HT-29 (cell line): ENCODE measurements at places on chromosomes 1 and 21. TPM values are rescaled to one million over a fixed set of nuclear protein-coding genes. Genes with fewer than 3 reads are reported as not detected.

The NUF2 gene
- 18.5 and 23.5 TPM in 2 replicates for total RNA-seq

The KIRREL1 gene
- total RNA-seq: 6.8 and 7.3 TPM in 2 replicates

The GJC2 gene
- total RNA-seq: 45.3 and 48.4 TPM in 2 replicates

The LIN28A gene
- not detected in 2 replicates for total RNA-seq

The MIA3 gene
- total RNA-seq: 19.0 and 38.3 TPM in 2 replicates

The XCL2 gene
- total RNA-seq: not detected in 2 replicates

The PLCH2 gene
- total RNA-seq: 3.1 and 5.3 TPM in 2 replicates

The TSSK3 gene
- total RNA-seq: 0.08 and 1.8 TPM in 2 replicates

The RGS18 gene
- total RNA-seq: not detected in 2 replicates

The AMY1A gene
- total RNA-seq: not detected in 2 replicates

The KANK4 gene
- total RNA-seq: not detected in 2 replicates

The ZNF683 gene
- total RNA-seq: not detected in 2 replicates

The ELAVL4 gene
- not detected in 2 replicates for total RNA-seq

The RCC1 gene
- 131 and 136 TPM in 2 replicates for total RNA-seq

The REN gene
- 10.7 and 15.6 TPM in 2 replicates for total RNA-seq

The TSPEAR gene
- total RNA-seq: not detected in 2 replicates

The PEX19 gene
- 19.5 and 28.1 TPM in 2 replicates for total RNA-seq

The C8A gene
- total RNA-seq: not detected in 2 replicates

The AMY1B gene
- total RNA-seq: not detected in 2 replicates

The RXRG gene
- not detected in 2 replicates for total RNA-seq

The TMEM240 gene
- 1.4 and 2.4 TPM in 2 replicates for total RNA-seq

The RGS2 gene
- total RNA-seq: 10.4 and 10.5 TPM in 2 replicates

The CADM3 gene
- total RNA-seq: not detected in 2 replicates

The TMEM52 gene
- 10.8 and 12.0 TPM in 2 replicates for total RNA-seq

The PTPN7 gene
- total RNA-seq: 16.3 and 16.8 TPM in 2 replicates

The EFCAB14 gene
- 34.2 and 42.6 TPM in 2 replicates for total RNA-seq

The LCE1D gene
- total RNA-seq: not detected in 2 replicates

The AGO1 gene
- total RNA-seq: 11.1 and 13.6 TPM in 2 replicates

The NADK gene
- 98.1 and 99.6 TPM in 2 replicates for total RNA-seq

The CPTP gene
- total RNA-seq: 62.5 and 70.5 TPM in 2 replicates

The ALG14 gene
- 1.0 and 2.0 TPM in 2 replicates for total RNA-seq

The PPM1J gene
- total RNA-seq: 0.56 and 2.1 TPM in 2 replicates

The PRDM16 gene
- 0.10 TPM in 1 of 2 replicates, not detected in the other for total RNA-seq

The LAPTM5 gene
- 0.08 TPM in 1 of 2 replicates, not detected in the other for total RNA-seq

The HPDL gene
- total RNA-seq: 101 and 113 TPM in 2 replicates

The NEGR1 gene
- total RNA-seq: not detected in 2 replicates

The SLC44A3 gene
- 14.1 and 15.6 TPM in 2 replicates for total RNA-seq

The DHRS3 gene
- 84.8 and 90.2 TPM in 2 replicates for total RNA-seq

The CRYBG2 gene
- 32.7 and 49.4 TPM in 2 replicates for total RNA-seq

The UBL4B gene
- not detected in 2 replicates for total RNA-seq

The PIGK gene
- total RNA-seq: 4.8 and 6.0 TPM in 2 replicates

The RHCE gene
- total RNA-seq: not detected in 2 replicates

The A3GALT2 gene
- total RNA-seq: 0.10 and 1.0 TPM in 2 replicates

The CR2 gene
- not detected in 2 replicates for total RNA-seq

The CELA3B gene
- total RNA-seq: 0.81 TPM in 1 of 2 replicates, not detected in the other

The RAB3B gene
- total RNA-seq: 0.20 and 0.26 TPM in 2 replicates

The HYI gene
- total RNA-seq: 59.7 and 69.1 TPM in 2 replicates

The AXDND1 gene
- total RNA-seq: not detected in 2 replicates

The CELA2B gene
- not detected in 2 replicates for total RNA-seq
